ENCODE measurements at places on chromosomes 7 and 10.

GRCh38 chr7:10192074-10192473 lies 781.6 kb upstream of the PHF14 start:
- no peak for DNase-seq

- no peak for DNase-seq
These were observed 14.6 kb downstream of the MDFIC start for GRCh38 chr7:114936471-114936870.

- DNase-seq, result no peak
These were observed 16.6 kb downstream of the TAS2R40 start for GRCh38 chr7:143238289-143238980.

GRCh38 chr7:21412957-21413356 lies 14.9 kb upstream of the SP4 start:
- no peak for DNase-seq

DNA sequence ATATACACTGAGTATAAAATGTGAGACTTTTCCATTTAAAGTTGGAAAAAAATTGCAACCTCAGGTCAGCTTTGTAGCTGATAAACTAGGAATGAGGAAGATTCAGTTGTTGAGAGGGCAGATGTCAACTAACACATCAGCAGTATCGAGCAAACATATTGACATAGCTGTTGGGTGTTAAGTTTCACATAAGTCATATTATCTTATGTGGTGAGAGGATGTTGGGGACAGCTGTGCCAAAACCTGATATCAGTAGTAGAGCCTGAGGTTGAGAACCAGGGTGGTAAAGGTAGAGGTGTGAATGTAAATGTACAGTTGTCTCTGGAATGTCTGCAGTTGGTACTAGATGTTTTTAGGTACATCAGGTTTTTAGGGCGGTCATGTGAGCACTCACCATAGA lies 5.0 kb downstream of the ZRANB1 start:
- no peak for DNase-seq

DNA sequence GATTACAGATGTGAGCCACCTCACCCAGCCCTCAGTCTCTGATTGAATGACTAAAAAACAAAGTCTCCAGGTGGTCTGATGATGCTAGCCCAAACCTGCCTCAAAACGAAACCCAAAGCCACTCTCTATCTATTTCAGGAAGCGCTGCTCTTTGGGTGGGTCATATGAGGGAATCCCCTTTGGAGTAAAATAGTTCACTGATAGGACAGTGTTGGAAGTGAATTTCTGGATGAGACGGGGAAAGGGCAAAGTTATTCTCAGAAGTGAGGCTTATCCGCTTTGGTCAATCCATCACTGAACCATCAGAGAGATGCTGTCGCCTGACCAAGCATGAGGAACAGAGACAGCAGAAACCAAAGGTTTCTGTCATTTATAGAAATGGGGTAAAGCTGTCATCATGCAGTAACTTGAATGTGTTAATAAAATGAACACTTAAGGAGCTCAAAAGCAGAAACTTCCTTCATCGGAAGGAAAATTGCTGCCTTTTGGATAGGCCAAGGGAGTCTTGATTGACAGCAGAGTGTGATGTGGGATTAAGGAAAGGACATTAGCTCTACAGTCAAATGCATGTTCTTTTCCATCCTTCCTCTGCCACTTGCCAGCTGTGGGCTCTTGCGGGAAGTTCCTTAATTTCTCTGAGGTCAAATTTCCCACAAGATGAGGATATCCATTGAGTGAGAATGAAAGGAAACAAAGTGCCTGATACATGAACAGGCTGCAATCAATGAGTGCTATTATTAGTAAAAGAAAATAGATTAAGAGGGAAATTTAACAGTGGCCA lies 64.9 kb upstream of the C1QL3 start:
- DNase-seq, result no peak

- no peak for DNase-seq
These were observed 43.8 kb downstream of the ENO4 start for GRCh38 chr10:116892907-116893685.

- no peak for DNase-seq
These were observed 58.2 kb downstream of the TMEM106B start for GRCh38 chr7:12269100-12269895.

All from CD4-positive, alpha-beta T cell treated with Interferon alpha-2 for 1 hour (primary cell).